ENCODE measurements at places on chromosomes 11 and 22. TPM values are rescaled to one million over a fixed set of nuclear protein-coding genes. Genes with fewer than 3 reads are reported as not detected.

The DGCR6 gene
- total RNA-seq = 7.6 TPM

The BDNF gene
- total RNA-seq = 8.4 TPM

The OR6A2 gene
- not detected for total RNA-seq

The HTR3A gene
- total RNA-seq = not detected

The SULT4A1 gene
- 0.13 TPM for total RNA-seq

The GDPD4 gene
- total RNA-seq = not detected

The KRTAP5-9 gene
- not detected for total RNA-seq

The C11orf24 gene
- total RNA-seq = 45.2 TPM

The SAA4 gene
- not detected for total RNA-seq

DNA sequence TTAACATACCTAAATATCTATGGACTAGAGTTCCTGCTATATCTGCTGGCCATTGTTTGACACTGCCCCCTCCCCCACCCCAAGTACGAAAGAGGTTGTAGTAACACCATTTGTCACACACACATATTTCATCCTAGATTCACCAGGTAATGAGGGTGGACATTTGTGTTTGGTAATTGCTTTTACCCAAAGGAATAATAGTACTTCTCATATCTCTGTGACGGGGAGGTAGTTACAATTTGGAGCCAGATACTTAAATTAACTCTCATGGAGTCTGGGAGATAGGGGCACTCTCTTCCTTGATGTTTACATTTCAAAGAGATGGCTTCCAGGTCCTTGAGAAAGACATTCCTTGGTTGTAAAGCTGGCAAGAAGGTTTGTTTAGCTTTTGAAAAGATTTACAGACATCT, 38.7 kb downstream of the REXO2 start:
- no peak for DNase-seq

DNA sequence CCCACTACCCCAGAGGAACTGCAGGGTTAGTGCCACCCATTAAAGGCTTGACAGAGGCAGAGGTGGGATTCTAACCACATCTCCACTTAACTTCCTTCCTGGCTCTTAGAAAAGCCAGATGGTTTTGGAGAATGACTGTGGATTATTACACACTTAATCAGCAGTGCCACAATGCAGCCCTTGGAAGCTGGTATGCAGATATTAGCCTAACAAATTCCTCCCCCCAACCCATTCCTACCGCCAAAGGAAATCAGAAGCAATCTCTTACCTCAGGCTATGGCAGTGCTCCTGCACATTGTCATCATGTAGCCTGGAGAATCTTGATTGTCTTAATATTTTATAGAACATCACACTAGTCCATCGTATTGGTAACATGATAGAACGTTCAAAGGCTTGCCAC, 23.2 kb upstream of the NRGN start:
- DNase-seq = no peak

DNA sequence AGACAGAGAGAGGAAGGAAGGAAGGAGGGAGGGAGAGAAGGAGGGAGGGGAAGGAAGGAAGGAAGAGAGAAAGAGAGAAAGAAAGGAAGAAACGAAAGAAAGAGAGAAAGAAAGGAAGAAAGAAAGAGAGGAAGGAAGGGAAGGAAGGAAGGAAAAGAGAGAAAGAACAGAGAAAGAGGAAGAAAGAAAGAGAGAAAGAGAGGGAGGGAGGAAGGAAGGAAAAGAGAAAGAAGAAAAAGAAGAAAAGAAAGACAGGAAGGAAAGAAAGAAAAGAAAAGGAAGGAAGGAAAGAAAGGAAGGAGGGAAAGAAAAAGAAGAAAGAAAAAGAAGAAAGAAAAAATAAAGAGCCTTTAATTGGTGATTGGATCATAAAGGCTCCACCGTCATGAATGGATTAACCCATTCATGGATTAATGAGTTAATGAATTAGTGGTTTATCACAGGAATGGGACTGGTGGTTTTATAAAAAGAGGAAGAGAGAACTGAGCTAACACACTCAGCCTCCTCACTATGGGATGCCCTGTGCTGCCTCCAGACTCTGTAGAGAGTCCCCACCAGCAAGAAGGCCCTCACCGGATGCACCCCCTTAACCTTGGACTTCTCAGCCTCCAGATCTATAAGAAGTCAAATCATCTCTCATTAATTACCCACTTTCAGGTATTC, 9.0 kb upstream of the PLAAT2 start:
- no peak for DNase-seq

DNA sequence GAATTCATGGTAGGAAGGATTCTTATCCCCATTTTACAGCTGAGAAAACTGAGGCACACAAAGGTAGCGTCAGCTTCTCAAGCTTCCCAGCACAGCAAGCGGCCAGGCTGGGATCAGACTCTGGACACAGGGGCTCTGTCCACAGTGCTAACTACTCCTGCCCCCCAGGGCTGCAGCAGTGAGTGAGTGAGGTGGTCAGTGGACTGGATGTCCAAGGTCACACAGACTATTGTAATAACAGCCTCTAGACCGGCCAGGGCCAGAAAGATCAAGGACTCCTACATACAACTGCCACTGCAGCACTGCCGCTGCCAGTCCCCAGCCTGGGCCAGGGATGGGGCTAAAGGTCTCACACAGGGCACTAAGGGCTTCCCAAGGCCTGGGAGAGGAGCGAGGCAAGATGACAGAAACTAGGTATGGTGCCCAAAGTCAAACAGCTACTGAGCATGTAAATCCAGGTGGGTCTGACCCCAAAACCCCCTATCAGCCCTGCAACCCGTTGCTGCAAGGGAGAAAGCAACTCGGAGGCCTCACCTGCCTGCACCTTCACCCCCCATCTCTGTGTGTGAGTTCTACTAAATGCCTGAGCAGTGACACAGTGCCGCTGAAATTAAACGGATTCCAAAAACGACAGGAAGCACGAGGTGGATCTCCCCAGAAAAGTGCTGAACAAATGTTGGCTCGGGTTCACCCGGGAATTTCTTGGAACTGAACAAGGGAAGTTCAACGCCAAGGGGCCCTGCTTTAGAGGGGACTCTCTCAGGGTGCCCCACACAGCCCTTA, 161.8 kb upstream of the GRK3 start:
- peak; percentile 74 for DNase-seq

DNA sequence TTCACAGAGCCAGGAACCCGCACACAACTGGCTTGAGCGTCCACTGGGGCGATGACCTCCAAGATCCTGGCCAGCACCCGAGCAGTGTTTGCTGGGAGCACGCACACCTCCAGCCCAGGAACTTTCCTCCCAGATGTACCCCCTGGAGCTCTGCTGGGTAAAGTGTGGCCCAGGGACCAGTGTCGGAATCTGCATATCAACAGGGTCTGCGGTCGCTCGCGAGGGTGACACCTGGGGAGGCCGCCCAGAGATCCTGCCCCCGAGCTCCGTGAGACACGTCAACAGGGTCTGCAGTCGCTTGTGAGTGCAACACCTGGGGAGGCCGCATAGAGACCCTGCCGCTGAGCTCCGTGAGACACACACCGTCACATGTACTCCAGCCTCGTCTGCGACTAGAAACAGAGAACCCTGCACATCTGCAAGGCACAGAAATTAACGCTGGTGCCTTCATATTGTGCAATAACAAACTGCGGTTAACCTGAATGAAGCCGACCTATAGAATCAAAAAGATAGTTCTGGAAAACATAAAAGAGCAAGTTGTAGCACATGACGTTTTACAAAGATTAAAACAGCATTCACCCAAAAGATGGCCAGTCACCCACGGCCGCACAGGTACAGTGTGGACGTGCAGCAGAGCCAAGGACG, 172.4 kb downstream of the BRD1 start:
- DNase-seq = no peak

GRCh38 chr22:20781272-20781990, 7.5 kb downstream of the SERPIND1 start:
- no peak for DNase-seq

DNA sequence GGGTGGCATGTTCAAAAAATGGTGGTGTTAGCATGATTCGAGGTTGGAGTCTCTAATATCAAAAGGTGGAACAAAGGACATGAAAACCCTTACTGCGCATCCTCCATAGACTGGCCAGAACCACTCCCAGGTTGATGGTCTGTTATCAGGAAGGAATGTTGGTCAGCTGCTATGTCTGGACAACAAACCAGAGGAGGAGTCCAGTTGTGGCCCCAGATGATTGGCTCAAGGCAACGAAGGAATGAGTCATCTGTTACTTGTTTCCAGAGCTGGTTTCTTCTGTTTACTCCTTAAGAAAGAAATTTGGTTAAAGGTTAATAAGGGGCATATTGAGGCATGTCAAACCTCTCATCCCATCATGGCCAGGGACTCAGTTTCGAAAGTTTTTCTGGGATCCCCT, 56.8 kb upstream of the GRIA4 start:
- DNase-seq = no peak

DNA sequence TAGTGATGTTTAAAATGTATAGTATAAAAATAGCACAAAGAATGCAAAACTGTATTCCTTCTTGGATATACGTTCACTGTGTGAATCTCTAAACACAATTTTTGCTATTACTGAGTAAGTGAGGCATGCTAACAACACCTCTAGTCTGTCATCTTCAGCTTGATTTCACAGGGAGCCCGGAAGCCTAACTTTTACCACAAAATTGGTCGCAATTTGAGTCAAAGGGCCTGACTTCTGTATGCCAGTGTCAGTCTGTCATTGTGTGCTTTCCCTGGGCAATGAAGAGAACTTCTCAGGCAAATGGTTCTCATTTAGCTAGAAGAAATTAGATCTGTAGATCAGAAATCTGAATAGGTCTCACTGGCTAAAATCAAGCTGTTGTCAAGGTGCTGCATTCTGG, 1059.5 kb downstream of the FAM181B start:
- DNase-seq = no peak

DNA sequence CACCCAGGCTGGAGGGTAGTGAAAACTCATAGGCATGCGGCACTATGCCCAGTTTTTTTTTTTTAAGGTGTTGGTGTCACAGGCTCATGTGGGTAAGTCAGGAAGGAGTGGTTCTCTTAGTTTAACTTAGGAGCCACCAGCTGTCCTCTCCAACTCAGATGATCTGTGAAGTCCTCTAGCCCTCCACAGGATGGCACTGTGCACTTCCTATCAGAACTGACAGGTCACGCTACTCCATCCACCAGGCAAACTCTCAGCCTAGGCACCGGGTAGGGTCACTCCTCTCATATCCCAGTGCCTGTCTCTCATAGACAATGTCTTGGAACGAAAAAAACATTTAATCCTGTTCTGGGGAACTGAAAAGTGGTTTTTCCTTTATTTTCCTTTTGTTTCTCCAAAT, 16.5 kb downstream of the NAP1L4 start:
- DNase-seq = no peak

GRCh38 chr11:2185324-2186085, 13.9 kb upstream of the TH start:
- DNase-seq = no peak

DNA sequence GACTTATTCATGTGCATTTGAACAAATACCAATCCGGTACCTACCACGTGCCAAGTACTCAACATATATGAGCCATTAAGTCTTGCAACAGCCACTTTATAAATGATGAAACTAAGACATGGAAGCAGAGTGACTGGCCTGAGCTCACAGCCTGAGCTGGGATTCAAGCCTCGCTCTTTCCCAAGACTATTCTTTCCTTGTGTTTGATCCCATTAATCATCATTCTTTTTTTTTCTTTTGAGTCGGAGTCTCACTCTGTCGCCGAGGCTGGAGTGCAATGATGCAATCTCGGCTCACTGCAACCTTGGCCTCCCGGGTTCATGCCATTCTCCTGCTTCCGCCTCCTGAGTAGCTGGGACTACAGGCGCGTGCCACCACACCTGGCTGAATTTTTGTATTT, 119.3 kb downstream of the ABTB2 start:
- DNase-seq = peak; percentile 31

DNA sequence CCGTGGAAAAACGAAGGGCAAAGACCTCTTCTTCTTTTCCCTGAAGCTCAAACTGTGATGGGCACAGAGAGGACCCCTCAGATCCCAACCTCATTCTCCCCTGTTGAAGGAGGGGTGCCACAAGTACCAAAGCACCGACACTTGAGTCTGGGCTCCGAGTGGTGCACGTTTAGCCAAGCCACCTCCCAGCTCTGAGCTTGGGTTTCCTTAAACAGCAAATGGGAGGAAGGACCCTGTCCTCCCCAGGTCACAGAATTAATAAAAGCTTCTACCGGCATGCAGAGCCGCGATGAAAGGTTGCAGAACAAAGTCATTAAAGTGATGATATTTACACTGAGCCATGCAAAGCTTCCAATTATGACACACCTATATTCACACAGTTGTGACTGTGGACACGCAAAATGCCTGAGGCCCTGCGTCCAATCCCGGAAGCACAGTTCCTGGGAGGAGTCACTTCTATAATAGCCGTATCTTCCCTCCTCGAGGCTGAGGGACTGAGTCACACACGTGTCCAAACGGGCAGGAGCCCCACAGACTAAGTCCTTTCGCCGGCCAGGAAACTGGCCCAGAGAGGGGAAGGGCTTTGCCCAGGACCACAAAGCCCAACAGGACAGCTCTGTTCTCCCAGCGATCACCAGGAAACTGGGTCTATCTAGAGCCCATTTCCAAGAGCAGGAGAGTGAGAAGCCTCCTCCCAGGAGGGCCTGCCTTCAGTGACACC, 922 bp upstream of the CSNK1E start:
- DNase-seq = no peak

DNA sequence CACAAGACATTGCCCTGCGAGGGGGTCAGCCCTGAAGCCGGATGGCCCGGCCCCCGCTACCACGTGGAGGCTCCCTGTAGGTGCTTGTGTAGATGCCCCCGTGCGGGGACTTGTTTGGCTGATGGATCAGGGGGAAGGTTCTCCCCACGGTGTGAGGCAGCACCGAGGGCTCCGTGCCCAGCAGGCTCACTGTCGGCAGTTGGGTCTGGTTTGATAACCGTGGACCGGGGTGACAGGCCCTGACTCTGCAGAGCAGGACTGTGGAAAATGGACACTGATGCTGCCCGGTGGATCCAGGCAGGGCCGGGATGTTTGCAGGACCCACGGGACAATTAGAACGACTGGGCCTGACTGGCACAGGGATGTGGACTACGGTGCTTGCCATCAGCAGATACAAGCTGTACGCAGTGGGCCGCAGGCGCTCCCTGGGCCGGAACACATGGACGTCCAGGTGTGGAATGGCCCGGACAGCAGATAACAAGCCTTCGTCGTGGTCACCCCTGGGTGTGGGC, 19.0 kb downstream of the KCNQ1 start:
- peak; percentile 78 for DNase-seq

- no peak for DNase-seq
Measured at GRCh38 chr11:125091247-125091876, 20.1 kb downstream of the TMEM218 start.

DNA sequence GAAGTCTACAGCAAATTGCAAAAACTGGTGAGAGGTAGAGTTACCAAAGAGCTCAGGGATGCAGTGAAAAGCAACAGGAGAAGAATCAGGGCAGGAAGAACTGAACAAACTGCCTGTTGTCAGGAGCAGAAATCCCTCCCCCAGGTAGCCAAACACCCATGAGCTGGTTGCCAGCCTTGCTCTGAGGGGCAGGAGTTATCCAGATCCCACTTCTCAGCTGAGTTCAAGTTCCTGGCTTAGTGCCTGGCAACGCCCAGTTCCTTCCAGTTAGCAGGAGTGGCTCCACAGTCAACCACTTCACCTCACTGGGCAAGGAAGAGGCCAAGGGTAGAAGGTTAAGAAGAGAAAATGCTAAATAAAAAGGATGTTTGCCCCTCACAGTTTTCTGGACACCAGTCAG, 1.9 kb upstream of the MPZL2 start:
- no peak for DNase-seq

- DNase-seq = no peak
Measured at GRCh38 chr11:105705786-105706530, 96.1 kb downstream of the GRIA4 start.

- no peak for DNase-seq
Measured at GRCh38 chr11:117052196-117053149, 45.8 kb downstream of the SIK3 start.

Data from cardiac septum (tissue), 1 donor.